ENCODE measurements at places on chromosomes 11 and 22.

DNA sequence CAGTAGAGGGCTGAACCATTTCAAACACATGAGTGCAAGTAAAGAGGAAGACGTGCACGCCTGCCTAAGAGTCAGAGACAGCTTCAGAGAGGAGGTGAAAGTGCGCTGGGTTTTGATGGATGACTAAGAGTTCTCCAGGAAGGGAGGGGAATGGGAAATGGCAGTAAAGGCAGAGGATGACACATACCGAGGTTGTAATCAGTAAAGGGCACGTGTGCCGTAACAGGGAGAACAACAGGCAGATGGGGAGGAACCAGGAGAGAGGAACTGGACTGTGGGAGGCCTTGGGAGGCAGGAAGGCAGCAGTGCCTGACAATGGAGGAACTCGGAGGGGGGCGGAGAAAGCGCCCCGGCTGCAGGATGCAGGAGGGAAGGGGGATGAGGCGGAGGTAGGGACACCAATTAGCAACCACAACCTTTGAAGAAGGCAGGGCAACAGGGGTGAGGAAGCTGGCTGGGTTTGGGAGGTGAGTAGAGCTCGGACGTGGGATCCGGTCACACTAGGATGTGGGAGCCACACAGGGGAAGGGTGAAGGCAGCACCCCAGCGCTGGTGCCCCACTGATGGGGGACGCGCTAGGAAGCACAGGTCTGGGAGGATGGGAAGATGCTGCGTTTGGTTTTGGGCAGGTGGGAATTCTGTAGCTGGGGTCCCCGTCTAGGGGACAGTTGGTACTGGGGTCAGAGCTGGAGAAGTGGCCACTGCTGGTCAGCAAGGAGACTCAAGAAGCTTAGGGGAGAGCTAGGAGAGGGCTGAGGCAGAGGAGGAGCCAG is 67.4 kb downstream of the SCUBE1 start:
- no peak for DNase-seq

DNA sequence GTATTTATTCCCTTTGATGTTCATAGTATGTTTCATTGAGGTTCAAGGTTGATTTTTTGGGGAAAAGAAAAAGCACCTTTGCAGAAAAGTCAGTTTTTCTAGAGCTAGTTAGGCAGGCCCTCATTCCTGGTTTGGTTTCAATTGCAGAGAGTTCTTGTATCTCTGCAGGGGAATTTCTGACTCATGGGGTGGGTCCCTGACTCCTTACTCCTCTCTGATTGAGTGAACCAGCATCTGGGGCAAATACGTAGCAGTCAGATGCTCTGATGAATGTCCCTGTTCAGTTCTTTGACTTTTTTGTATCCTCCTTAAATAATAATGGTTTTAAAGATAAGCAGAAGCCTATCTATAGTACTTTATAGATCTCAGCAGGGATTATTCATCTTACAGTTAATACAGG is 7.7 kb upstream of the NCR3LG1 start:
- DNase-seq = no peak

- DNase-seq = no peak
Observed at GRCh38 chr11:44551456-44552139, 13.9 kb upstream of the CD82 start.

- no peak for DNase-seq
Observed at GRCh38 chr11:1086171-1087102, 11.8 kb downstream of the MUC2 start.

DNA sequence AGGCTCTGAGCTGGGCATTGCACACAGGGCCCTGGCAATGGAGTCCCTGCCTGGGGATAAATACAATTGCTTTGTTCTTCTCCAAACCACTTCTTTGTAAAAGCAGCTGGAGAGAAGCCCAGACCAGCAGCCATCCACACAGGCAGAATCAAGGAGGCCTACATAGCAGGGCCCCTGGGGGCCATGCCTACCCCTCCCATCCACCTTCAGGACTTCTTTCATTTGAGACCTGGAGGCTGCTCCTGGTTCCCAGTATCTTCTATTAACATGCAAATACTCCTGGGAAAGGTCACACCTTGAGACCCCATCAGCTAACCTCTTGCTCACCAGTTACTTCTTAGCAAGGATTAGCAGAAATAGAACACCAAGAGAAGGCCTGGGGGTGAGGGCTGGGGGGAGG is 511.1 kb downstream of the SOX6 start:
- DNase-seq = no peak

- no peak for DNase-seq
Observed at GRCh38 chr11:75387736-75388294, 11.5 kb upstream of the RPS3 start.

- DNase-seq = peak; percentile 23
Observed at GRCh38 chr11:61532134-61533038, 23.8 kb downstream of the LRRC10B start.

DNA sequence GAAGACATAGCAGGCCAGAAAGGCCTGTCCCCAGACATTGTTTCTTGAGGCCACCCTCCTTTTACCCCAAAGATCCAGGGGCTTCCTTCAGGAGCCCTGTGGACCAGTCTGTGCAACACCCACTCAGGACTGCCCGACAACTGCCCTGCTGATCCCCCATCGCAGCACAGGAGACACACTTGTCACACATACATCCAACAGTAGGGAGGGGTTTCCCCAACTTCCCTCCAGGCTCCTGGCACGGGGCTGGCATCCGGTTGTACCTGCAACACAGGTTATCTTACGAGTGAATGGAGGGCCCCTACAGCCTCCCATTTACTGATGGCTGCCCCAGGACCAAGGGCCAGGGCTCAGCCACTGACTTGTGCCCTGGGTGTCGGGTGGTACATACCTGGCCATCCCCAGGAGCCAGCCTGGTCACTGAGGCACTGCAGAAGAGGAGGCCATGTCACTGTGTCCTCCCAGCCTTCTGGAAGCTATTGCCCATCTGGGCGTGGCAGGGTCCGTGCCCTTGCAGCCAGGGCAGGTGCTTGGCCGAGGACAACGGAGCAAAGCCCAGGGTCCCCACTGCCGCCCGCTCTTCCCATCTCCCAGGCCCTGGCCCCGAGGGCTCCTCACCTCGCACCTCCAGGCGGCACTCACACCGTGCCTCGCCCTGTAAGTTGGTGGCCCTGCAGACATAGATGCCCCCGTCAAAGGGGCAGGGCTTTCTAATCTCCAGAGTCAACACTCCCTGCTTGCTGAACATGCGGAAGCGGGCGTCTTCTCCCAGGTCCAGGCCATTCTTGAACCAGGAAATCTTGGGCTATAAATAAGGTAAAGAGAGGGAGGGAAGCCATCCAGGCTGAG is 20.8 kb downstream of the MYBPC3 start:
- no peak for DNase-seq

- DNase-seq = no peak
Observed at GRCh38 chr11:103170865-103171264, 61.6 kb downstream of the DYNC2H1 start.

GRCh38 chr11:82753921-82754320 is 20.3 kb upstream of the FAM181B start:
- DNase-seq = no peak

DNA sequence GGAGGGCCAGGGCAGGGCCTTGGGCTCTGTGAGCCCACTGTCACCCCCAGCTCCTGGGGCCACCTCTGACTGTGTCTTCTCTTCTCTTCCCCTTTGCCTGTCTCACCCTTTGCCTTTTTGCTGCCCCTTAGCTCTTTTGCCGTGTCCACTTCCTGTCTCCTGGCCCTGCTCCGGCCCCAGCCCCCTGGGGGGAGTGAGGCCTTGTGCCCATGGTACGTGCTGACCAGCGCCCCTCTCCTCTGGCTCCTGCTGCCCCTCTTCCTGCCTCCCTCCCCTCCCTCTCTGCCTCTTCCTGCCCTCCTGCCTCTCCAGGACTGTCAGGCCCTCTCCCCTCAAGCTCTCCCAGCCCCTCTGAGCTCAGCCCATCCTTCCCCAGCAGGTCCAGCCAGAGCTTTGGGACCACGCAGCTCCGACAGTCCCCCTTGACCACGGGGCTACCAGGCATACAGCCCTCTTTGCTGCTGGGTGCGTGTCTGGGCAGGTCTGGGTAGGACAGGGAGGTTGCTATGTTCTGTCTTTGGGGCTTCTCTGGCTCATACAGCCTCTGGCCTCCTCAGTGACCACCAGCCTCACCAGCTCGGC is 11.7 kb downstream of the TMEM258 start:
- no peak for DNase-seq

- DNase-seq = no peak
Observed at GRCh38 chr11:8263109-8263768, 439 bp downstream of the LMO1 start.

- DNase-seq = no peak
Observed at GRCh38 chr22:50274311-50274710, 4.1 kb upstream of the MAPK11 start.

- DNase-seq = no peak
Observed at GRCh38 chr11:26227301-26227746, 104.6 kb upstream of the ANO3 start.

DNA sequence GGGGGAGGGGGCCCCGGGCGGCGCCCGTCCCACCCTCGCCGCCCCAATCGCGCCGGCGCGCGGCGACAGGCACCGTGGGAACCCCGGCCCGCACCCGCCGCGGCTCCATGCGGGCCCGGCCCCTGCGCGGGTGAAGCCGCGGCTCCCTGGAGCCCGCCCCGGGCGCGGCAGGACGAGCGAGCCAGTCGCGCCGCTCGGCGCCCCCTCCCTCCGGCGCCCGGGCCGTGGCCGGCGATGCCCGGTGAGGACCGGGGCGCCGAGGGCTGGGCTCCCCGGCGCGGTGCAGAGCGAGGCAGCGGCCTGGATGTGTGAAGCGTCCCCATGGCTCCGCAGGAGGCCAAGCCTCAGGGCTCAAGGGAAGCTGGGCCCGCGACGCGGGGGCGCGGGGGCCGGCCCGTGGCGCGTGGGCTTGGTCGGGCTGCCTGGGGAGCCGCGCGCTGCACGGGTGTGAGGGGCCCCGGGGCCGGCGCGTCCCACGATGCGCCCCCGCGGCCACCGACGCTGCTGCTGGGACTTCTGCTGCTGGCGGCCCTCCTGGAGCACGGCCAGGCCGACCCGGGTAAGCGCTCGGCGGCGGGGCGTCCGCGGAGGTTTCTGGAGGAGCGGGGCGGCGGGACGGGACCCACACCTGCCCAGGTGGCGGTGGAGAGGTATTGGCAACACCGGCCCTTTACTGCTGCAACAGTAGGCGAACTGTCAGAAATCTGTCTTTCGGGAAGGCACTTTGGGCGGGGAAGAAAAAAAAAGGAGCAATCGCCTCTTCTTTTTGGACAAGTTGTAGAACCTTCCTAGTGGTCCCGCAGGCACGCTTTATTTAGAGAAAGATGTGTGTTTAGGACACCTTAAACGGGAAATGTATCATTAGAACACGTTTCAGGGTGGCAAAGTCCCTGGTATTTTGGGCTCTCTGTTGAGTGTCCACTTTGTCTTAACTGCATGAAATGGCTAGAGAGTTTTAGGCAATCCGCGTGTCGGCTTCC is 119.4 kb downstream of the HIPK3 start:
- DNase-seq = no peak

DNA sequence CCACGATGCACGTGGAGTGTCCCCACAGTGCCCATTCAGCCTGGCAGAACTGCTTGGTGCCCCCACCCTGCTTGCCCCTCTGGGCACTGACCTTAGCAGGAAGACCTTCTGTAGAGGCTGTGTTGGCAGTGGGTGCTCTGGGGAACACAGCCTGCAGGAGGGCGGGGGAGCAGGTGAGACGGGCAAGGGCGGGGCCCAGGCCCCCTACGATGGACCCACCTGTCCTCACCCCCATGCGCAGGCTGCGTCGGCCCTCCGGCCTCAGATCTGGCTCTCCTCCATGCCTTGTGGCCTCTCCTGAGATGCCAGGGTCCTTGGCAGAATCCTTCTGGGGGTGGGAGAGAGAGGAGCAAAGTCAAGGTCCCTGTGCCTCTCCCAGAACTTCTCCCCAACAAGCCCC is 10.9 kb downstream of the CDC42BPG start:
- DNase-seq = no peak

GRCh38 chr11:12279672-12280108 is 97.7 kb upstream of the PARVA start:
- no peak for DNase-seq

GRCh38 chr11:68818181-68818580 is 23.5 kb downstream of the CPT1A start:
- DNase-seq = no peak

DNA sequence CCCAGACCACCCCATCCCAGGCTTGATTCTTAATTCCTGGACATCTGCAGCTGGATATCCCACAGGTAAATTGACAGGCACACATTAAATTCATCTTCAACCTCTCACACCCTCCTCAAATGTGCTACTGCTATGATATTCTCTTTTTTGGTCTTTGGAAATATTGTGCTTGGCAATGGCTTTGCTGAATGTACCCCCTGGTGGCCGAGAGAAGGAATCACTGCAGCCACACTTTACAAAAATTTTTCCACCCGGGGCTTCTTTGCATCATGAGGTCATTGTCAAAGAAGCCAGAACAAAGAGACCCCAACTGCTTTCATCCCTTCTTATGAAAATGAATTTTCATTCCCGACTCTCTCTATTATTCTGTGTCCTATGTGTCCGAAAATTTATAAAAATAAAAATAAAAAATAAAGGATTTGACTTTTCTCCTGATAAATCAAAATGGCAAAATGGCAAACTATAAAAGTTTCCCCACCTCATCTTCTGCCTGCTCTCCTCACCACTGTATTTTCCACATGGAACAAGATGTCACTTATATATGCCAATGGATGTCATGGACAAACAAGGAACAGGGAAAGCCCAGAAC is 15.0 kb upstream of the CYB5R2 start:
- DNase-seq = no peak

- no peak for DNase-seq
Observed at GRCh38 chr11:31655483-31655882, 145.9 kb downstream of the ELP4 start.

DNA sequence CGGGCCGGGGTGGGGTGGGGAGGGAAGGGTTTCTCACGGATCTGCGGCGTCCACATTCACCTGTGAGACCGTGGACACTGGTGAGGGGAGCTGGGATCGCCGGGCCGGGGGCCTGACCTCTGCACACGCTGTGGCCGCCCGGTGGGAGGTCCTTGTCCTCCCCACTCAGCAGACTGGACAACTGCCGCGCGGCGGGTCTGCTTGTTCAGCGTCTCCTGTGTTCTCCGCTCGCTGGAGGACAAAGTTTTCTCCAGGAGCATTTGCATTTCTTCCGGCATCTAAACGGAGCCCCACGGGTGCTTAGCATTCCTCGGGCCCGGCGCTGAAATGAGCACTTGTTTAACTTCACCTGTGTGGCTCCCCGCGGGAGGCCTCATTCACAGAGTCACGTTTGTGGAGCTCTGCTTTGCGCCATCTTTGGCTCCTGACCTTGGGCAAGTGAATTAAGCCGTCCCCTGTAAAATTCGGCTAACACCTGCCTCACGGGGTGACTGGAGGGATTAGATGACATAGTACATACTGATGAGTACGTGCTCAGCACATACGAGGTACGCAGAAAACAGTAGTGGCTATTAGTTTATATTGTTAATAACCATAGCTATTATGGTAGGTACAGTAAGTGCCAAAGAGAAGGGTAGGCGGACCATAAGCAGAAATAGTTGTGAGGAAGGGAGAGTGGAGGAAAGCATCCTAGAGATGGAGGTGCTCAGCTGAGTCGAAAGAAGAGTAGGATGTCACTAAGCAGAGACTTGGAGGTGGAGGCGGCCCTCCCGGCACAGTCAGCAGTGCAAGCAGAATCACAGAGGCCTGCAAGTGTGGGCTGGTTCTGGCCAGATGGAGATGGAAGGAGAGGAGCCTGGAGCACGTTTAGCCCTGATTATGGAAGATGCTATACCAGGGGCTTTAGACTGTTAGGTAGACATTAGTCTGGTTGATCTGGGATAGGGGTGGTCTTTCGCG is 885 bp downstream of the TRMU start:
- no peak for DNase-seq

Data from NCI-H187 treated with DMSO at 0.1 percent for 48 hours (cell line).